Activated CD4-positive, alpha-beta T cell treated with anti-CD3 and anti-CD28 coated beads for 48 hours (primary cell): ENCODE measurements at places on chromosomes 3 and 15.

DNA sequence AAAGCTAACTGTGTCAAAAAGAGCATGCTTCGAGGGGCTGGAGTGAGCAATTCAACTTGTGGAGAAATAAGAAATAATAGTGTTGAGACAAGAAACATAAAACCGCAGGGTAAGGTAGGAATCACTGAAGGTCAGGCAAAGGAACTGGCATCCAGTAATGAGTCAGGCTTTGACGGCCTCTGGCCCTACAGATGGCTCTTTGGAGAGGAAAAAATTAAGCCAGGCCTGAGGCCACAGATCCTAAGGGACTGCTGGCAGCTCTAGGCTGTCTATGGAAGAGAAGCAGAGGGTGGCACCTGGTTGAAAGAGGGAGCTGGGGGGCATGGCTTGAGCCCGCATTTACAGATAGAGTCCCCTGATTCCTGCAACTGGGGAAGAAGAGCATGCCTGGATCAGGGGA lies 28.6 kb upstream of the ZSCAN2 start:
- DNase-seq: no peak

GRCh38 chr15:99473981-99474906 lies 91.5 kb upstream of the MEF2A start:
- no peak for DNase-seq

DNA sequence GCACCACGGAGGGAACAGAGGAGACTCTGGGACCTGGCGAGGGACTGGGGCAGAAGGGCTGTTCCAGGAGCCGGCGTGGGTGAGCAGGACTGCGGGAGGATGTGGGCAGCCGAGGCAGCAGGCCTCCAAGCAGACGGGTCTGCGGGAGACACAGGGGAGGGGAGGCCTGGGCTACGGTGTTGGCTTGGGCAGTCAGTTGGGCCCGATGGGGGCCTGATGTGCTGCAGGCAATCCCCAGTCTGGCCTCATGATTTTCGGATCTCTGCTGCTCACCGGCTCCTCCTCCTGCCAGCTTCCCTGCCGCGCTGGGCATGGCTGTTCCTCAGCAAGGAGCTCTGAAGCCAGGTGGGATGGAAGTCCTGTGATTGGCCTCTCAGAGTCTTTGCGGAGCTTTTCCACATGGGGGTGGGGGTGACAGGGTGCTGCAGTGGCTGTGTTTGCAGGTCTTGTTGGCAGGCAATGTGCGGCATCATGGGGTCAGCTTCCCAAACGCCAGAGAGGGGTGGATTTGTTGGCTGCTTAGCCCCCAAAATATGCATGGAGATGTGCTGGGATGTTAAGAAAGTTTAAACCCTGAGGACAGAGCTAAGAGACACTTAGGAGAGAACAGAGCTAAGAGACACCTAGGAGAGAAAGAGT lies 19.3 kb downstream of the MINAR1 start:
- DNase-seq: no peak

GRCh38 chr3:186639778-186640472 lies at the start of gene FETUB:
TSS of gene FETUB (plus strand) at chr3:186640399. CDS start at chr3:186640461, 62 bp downstream.
- DNase-seq: no peak

- no peak for DNase-seq
Measured at GRCh38 chr3:188822004-188822403, 349.8 kb upstream of the TPRG1 start.

GRCh38 chr15:71885390-71885789 lies 75.0 kb downstream of the NR2E3 start:
- no peak for DNase-seq

- no peak for DNase-seq
Measured at GRCh38 chr15:64096668-64097384, 1.0 kb downstream of the SNX1 start.

GRCh38 chr15:75661100-75661755 lies 13.5 kb downstream of the SNX33 start:
- DNase-seq: no peak

- no peak for DNase-seq
Measured at GRCh38 chr3:143242101-143242500, 122.5 kb downstream of the CHST2 start.

GRCh38 chr3:139607257-139608107 lies 67.9 kb upstream of the RBP1 start:
- DNase-seq: no peak

- no peak for DNase-seq
Measured at GRCh38 chr15:44738340-44738984, 2.1 kb downstream of the TRIM69 start.

GRCh38 chr3:175082631-175083030 lies 223.5 kb downstream of the NAALADL2 start:
- DNase-seq: no peak

GRCh38 chr15:90610190-90610589 lies 80.5 kb downstream of the CRTC3 start:
- DNase-seq: no peak

DNA sequence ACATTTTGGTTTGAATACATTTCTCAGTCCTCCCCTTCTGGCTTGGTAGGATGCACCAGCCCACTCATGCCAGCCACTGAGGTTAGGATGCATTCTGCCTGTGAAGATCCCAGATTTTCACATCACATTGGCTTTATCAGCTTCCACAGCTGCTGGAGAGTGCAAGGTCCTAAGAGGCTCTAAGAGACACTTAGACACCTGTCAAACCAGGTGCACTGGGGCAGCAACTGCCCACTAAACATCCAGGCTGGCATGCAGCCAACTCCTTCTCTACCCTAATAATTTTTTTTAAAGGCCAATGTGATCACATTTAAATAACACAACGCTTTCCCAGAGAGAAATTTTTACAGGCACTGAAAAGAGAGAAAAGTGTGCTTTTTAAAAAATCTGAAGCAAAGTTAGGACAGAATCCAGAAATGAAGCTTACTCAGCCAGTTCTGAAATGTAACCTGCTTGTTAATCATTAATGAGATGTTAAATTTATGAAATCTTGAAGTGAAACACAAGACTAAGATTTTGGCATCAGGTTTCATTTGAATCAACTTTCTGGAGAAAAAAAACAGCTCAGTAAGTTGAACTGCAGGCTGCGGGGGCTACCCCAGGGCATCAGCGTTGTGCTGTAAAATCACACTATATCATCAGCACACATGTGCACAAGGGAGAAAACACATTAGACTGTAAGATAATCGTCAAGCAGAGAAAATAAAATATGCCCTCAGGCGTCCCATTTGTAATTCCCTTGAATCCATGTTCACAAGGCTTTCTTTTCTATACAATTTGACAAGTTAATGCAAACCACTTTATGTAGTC lies 312.9 kb downstream of the ZBBX start:
- no peak for DNase-seq

GRCh38 chr15:90212221-90213098 lies 11.3 kb downstream of the SEMA4B start:
- DNase-seq: no peak

DNA sequence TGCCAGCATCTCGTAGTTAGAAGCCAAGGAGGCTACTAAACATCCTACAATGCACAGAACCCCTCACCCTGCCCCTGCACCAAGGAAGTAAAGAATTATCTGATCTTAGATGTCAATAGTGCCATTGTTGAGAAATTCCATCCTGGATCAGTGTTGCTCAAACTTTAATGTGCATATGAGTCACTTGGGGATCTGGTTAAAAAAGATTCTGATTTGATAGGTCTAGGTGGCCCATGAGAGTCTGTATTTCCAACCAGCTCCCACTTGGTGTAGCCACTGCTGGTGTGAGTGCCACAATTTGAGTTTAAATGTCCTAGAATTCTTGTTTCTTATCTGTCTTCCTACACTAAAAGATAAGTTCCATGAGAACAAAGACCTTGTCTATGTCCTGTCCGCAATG lies 43.7 kb downstream of the TMEM45A start:
- no peak for DNase-seq

- DNase-seq: no peak
Measured at GRCh38 chr3:4601892-4602291, 108.7 kb downstream of the ITPR1 start.

GRCh38 chr3:57557085-57557537 lies 1.0 kb downstream of the PDE12 start:
- peak; percentile 65 for DNase-seq

DNA sequence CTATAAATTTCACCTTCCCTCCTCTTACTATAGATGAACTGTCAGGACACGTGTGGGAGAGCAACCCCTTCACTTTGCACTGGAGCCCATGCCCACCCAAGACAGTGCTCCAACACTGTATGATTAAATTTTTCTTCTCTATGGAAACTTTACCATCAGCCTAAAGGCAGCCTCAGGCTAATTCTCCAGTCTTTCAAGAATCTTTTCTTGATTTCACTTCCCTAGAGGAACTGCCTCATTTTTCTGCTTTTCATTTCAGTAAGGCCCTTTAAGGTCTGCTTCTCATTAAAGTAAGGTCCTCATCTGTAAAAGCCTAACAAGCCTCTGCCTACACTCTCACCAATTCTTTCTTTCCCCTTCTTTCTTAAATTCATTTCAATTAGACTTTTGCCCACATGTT lies 137.3 kb downstream of the KCNMB2 start:
- DNase-seq: no peak

- no peak for DNase-seq
Measured at GRCh38 chr15:63881431-63881830, 47.7 kb upstream of the HERC1 start.

DNA sequence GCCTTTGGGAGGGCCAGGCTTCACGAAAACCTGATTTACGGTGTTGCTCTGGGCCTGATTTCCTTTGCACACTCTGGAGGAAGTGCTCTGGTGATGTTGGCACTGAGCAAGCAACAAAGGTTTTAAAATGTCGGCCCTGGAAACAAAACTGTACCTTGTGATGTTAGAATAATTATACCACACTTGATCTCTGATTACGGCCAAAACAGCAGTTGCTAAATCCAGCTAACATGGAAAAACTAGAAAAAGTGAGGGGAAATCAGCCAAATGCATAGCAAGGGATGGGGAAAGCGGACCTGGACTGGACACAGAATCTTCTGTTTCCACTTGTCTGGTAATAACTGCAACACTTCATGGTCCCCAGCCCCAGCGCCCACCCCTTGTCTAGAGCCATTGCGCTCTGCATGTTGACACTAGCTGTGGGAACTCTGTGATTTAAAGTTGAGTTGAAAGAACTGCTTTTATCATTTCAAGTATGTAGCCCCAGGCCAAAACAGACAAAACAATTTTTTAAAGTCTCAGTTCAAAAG lies 120.1 kb downstream of the VGLL4 start:
- no peak for DNase-seq

- no peak for DNase-seq
Measured at GRCh38 chr3:43159131-43159875, 53.4 kb upstream of the POMGNT2 start.

- DNase-seq: peak; percentile 29
Measured at GRCh38 chr15:20341901-20342600, 199.5 kb downstream of the GOLGA6L6 start.

DNA sequence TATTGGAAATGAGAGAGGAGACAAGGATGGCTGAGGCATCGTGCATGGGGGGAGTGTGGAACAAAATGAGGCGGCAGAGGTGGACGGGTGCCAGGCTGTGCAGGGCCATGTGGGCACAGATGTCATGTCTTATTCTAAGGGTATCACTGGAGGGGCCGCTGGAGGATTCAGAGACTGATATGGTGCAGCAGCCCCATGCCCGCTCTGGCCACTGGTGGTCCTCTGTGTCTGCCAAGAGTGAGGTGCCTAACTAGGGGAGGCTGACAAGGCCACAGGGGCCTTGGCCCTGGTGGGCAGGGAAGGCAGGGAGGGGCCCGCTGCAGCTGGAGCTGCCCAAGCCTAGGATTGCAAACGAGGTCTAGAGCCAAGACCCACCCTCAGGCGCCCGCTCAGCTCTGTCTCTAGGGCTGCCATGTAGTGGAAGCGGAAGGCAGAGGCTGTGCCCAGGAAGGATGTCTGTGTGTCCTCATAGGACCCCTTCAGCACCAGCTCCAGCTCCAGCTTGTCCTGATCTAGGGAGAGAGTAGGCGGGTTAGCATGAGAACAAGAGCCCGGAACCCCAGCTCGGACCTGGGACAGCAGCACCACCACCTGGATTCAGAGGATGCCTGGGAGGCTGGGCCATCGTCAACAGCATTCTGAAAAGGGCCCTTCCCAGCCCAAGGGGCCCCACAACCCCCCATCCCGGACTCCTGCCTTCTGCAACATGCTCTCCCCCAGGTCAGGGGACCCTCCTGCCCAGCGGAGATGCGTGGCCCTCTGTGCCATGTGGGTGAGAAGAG lies 11.3 kb downstream of the PLA2G4D start:
- DNase-seq: no peak

- DNase-seq: no peak
Measured at GRCh38 chr3:106699122-106699521, 678.1 kb upstream of the CCDC54 start.
